ENCODE measurements at places on chromosomes 2 and 18.

- no peak for DNase-seq
Observed at GRCh38 chr2:45806563-45807358, 155.3 kb downstream of the PRKCE start.

DNA sequence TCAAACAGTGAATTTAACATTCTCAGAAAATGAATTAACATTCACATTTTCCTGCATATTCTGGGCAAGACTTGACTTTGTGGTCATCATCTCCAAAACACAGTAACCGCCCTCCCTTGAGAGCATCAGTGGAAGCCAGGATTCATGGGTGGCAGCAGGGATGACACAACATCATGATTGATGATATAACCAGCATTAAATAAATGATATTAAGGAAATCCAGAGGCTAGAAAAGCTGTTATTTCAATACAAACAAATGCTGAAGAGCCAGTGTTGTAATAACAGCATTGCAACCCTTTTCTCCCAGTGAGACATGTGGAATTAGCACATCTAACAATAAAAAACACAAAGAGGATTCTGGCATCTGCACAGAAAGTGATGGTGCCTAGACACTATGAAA, 41.1 kb downstream of the CDC42EP3 start:
- DNase-seq: no peak

GRCh38 chr2:138007431-138007830, 43.2 kb downstream of the HNMT start:
- no peak for DNase-seq

- no peak for DNase-seq
Observed at GRCh38 chr2:72780477-72780876, 45.4 kb downstream of the EXOC6B start.

- DNase-seq: no peak
Observed at GRCh38 chr2:208488686-208489564, 82.3 kb downstream of the PTH2R start.

DNA sequence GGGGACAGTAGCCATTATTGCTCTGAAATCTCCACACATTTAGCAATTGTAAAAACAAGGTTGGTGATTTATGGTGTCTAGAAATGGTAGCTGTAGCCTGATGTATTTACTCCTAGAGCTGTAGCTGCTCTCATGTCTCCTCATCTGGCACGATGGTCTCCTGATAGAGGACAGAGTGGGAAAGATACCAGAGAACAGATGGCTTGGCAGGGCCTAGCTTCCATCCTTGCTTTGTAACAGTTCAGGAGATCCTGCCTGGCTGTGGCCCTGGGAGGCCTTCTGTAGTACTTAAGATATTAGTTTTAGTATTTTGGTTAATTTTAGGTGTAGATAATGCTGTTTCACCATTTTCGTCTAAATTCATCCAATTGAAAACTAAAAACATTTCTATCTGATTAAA, 6.7 kb downstream of the ATG16L1 start:
- DNase-seq: no peak

GRCh38 chr2:170155022-170155722, 22.8 kb upstream of the MYO3B start:
- DNase-seq: no peak

DNA sequence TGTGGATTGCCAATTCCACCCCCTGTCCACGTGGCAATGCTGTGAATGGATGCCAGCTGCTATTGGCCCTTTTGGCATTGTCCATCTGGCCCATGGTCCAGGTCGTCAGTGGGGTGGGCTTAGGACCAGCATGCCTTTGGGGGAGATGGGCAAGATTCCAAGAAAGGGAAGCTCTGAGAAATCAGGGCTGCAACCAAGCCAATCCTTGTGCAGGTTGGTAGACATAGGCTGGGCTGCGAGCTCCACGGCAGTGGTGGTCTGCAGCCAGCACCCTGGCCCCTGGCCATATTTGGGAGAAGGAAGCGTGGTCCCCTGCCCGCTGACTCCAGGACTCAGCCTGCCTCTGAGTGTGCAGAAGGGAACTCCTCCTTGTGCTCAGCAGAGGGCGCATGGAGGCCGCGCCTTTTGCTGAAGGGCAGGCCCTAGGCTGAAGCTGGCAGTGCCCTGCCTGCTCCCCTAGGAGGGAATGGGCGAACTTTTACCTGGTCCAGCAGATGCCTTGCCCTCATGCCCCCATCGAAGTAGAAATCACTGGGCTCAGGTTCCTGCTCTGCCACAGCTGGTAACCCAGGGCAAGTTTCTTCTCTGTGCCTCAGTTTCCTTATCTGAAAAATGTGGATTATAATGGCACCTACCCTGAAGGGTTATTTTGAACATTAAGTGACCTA, 5.4 kb downstream of the SPR start:
- DNase-seq: no peak

DNA sequence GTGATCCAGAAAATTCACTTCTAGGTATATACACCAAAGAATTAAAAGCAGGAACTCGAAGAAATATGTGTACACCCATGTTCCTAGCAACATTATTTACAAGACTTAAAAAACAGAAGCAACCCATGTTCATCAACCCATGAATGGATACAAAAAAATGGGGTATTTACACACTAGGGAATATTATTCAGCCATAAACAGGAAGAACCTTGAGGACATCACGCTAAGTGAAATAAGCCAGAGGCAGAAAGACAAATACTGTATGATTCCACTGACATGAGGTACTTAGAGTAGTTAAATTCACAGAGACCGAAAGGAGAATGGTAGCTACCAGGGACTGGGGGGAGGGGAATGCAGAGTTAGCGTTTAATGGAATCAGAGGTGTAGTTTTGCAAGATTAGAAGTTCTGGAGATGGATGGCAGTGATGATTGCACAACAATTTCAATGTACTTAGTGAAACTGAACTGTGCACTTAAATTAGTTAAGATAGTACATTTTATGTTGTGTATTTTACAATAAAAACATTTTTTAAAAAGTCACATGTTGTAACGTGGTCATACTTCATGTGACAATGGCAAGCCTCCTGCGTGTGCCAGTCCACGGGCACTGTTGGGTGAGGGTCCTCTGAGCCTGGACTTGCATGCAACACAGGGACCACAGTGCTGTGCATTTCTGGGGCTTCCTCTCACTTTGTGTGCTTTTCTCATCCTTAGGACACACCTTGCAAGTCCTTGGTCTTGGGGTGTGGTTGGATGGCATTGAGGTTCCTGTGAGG, 206.1 kb upstream of the HDAC4 start:
- no peak for DNase-seq

DNA sequence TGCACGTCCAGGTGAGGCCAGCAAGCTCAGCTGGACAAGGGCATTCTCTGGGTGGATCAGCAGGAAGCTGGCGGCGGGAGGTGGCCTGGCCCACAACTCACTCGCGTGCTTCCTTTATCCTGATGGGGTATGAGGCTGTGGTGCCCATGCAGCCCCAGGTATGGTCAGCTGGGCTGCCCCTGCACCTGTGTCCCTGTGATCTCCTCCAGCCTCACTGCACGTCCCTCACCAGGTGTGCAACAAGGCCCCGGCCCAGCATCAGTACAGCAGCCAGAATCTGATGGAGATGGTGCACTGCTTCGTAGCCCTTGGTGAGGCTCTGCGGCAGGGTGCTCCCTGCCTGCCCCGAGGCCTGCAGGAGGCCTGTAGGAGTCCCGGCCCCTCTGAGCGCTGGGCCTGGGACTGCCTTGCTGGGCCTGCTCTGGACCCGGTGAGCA, 17.6 kb downstream of the MROH2A start:
- no peak for DNase-seq

DNA sequence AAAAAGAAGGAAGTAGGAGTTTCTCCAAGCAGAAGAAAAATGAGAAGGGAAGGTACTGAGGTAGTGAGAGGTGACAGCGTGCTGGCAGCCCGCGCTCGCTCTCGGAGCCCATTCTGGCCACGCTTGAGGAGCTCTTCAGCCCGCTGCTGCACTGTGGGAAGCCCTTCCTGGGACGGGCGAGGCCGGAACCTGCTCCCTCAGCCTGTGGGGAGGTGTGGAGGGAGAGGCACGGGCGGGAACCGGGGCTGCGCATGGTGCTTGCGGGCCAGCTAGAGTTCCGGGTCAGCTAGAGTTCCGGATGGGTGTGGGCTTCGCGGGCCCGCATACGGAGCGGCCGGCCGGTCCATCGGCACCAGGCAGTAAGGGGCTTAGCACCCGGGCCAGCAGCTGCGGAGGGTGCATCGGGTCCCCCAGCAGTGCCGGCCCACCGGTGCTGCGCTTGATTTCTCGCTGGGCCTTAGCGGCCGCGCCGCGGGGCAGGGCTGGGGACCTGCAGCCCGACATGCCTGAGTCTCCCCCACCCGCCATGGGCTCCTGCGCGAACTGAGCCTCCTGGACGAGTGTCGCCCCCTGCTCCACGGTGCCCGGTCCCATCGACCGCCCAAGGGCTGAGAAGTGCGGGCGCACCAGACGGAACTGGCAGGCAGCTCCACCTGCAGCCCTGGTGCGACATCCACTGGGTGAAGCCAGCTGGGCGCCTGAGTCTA, 11.1 kb upstream of the CYS1 start:
- DNase-seq: no peak

- no peak for DNase-seq
Observed at GRCh38 chr2:26184555-26185303, 11.8 kb downstream of the GAREM2 start.

GRCh38 chr2:200159357-200159707, 147.2 kb upstream of the SPATS2L start:
- no peak for DNase-seq

- no peak for DNase-seq
Observed at GRCh38 chr2:240329116-240329665, 106.3 kb upstream of the GPC1 start.

- DNase-seq: no peak
Observed at GRCh38 chr2:216206041-216206703, 97.0 kb downstream of the XRCC5 start.

DNA sequence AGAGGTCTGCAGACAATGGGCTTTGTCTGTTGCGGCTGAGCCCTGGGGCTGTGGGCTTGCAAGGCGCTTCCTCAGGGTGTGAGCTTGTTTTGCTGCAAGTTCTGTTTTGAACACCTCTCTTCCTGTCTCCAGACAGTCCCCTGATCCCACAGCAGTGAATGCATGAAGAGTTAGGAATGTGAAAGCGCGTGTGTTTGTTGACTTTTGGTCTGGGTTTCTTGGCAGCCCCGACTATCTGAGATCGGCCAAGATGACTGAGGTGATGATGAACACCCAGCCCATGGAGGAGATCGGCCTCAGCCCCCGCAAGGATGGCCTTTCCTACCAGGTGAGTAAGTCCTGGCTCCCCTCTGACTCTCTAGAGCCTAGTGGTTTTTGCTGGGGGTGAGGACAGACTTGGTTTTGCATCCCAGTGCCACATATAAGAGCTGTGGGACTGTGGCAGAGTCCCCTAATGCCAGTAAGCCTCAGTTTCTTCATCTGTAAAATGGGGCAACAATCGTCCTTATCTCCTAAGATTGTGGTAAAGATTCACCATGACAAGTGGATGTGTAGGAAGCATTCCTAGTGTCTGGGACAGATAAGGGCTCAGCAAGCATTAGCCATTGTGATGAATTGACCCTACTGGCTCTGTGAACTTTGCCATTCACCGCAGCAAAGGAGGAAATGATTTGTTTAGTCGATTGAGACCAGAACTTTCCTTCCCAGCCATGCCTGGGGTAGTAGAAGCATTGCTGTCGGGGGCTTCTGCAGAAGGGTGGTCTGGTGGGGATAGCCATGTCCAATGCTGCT, 3.0 kb downstream of the LBH start:
- no peak for DNase-seq

DNA sequence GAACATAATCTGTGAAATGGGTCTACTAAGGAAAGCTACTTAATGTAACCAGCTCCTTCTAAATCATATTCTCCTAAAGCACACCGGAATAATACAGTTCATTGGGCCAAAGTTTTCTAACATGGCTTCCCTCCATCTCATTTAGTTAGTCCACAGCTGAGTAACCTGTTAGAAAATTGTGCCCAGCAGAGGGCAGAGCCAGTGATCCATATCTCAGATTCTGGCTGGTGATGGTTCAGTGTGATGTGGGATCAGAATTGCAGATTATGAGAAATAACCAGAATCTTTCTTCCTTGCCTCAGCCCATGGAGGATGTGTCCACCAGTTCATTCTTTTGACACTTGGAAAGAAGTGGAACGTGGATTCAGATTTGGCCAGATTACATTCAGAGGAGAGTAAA, 9.4 kb upstream of the CTLA4 start:
- DNase-seq: no peak

DNA sequence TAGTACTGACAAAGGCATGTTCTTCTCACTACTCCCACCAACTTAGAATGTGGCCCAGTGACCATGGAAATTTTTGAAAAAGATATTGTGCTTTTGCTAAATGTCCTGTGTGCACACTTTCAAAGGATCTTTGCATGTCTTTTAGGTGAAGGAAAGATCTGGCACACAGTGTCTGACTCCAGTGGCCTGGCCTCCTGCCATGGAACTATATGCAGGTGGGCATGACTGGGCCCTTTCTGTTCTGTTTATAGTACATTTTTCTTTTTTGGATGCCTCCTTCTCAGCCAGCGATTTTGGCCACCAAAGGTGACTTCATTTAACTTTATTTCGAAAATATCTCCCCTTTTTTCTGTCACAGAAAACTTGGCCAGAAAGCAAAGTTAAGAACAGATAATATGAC, 999.7 kb upstream of the PIK3C3 start:
- DNase-seq: no peak

GRCh38 chr2:217834744-217835513, 167.9 kb downstream of the TNS1 start:
- DNase-seq: no peak

- no peak for DNase-seq
Observed at GRCh38 chr2:15754703-15755099, 163.0 kb downstream of the DDX1 start.
